Hematopoietic multipotent progenitor cell treated with erythropoietin and hydrocortisone succinate and interleukin-3 and kit ligand, for 6 days (in vitro differentiated cells): ENCODE measurements at places on chromosomes 5 and 9.

GRCh38 chr9:105119156-105119555, 125.3 kb upstream of the SLC44A1 start:
- no peak for DNase-seq

DNA sequence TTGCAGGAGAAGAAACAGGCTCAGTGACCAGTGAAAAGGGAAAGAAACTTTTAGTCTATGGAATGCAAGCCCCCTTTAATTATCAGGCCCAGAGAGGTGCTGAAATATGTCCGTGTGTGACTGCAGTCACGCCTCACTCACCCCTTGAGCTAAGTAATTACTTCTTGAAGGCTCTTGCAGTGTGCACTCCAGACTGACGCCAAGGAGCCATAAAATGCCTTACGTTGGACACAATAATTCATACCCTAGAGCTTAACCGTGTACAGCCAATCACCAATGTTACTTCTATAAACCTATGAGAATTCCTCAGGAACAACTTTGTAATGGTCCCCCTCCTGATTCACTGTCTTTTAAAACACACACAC, 242.2 kb downstream of the SYK start:
- DNase-seq: no peak

DNA sequence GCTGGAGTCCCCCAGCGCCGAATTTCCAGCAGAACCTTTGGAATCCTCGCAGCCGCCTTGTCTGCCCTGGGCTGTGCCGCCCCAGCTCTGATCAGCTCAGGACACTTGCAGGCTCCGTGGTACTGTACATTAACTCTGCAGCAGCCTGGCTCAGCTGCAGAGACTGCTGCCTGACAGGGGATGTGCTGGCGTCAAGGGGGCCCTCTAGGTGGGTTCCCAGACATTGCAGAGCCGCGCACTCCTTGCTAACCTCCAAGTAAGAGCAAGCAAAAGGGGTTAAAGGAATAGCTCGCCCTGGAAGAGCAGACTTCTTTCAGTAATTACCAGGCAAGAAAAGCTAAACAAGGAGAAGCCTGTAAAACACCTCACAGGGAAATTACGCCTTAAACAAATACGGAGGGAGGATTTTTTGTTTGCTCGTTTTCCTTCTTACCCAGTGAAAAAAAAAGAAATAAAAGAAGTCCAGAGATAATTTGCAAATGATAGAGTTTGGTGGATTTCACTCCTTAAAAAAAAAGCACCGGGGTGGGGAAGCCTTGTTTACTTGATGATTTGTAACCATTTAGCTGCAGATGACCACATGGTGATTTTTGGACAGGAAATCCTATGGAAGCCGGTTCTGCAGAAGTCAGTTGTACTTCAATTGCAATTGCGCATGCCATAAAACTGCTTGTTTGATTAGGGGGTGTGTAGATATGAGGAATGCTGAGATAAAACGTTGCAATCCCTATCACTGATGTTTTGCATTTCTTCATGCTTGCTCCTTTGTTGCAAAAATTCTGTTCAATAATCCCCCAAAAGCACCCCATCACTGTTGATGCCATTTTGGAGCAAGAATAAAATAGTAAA, 305.8 kb downstream of the PDE4D start:
- peak; percentile 27 for DNase-seq

DNA sequence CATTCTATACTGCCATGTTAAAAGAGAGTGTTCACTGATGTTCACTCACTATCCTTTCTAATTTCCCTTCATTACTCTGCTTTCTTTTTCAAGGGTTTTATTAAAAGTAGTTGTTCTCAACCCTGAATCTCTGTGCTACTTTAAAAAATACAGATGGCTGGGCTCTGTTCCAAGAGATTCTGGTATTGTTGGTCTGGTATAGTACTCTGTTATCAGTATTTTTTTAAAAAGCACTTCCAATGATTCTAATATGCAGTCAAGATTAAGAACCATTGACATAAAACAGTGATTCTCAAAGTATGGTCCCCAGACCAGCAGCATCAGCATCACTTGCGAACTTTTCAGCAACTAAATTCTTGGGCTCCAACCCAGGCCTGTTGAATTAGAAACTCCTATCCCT, 77.0 kb upstream of the STARD4 start:
- no peak for DNase-seq

- DNase-seq: no peak
These were observed 516.1 kb downstream of the EFNA5 start for GRCh38 chr5:107154593-107154992.

- DNase-seq: no peak
These were observed 194.6 kb downstream of the CETN3 start for GRCh38 chr5:90214991-90215390.
